NCI-H510A (cell line): ENCODE measurements at places on chromosomes 11 and 22.
A peak's percentile ranks its signal among the peaks of the same experiment; 100 is the strongest.

DNA sequence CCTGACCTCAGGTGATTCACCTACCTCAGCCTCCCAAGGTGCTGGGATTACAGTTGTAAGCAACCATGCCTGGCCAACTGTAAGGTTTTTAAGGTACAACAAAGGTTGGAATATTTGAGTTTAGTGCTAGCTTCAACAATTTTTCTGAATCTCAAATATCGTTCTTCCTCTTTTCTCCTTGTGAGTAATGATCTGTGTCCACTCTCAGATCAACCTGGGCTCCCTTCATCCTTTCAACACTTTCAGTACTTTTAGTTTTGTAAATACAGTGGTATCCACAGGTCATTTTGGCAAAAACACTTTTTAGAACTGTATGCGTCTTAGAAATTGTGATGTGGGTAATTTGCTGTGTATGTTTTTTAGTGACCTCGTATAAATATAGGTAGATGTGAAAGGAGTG lies 7.9 kb downstream of the PACS1 start:
- DNase-seq: no peak

DNA sequence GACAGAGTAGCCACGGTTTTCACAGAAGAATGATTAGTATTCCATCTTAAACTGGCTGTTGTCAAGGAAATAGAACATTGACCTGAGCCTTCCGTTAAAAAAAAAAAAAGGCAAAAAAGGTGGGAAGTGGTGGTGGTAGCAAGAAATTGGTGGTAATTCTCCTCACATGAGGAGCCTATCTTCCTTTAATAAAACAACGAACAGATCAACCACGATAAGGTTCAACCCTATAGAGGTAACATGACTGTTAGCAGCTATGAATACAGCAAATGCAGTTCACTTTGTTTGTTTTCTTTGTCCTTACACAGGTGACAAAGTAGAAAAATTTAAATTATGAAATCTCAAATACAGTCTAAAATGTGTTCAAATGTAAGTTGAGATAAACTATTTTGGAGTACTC lies 181.6 kb downstream of the TTC28 start:
- DNase-seq: no peak

DNA sequence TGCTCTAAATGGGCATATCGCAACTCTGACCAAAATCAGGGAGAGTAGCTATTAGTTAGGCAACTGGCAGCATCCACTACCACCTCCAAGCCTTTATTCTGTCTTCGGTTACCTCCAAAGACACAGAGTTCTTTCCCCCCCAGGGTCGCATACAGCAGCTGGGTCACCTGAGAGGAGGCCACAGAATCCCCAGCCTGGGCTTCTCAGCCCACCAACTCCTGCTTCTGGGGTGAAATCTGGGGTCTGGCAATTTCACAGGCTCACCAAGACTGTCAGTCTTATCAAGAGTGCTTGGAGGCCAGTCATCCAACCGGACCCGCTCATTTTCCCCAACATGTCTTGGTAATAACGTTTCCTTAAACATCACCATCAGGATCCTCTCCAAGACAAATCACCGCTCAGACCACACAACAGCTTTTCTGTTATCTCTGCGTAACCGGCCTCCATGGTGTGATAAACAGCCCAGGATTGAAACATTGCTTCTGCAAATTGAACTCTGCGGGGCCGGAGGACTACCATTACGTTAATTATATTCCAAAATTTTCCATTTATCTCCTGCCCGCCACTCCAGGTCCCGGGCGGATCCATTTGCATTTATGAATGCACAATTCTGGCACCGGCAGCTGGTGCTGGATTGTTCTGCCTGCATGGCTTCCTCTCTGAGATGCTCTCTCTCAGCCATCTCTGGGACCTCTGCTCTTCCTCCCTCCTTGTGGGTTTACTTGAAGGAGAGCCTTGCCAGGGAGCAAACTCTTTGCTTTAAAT lies 35.6 kb downstream of the RTL6 start:
- no peak for DNase-seq

GRCh38 chr22:44586351-44586990 lies 88.4 kb upstream of the RTL6 start:
- DNase-seq: peak; percentile 72

DNA sequence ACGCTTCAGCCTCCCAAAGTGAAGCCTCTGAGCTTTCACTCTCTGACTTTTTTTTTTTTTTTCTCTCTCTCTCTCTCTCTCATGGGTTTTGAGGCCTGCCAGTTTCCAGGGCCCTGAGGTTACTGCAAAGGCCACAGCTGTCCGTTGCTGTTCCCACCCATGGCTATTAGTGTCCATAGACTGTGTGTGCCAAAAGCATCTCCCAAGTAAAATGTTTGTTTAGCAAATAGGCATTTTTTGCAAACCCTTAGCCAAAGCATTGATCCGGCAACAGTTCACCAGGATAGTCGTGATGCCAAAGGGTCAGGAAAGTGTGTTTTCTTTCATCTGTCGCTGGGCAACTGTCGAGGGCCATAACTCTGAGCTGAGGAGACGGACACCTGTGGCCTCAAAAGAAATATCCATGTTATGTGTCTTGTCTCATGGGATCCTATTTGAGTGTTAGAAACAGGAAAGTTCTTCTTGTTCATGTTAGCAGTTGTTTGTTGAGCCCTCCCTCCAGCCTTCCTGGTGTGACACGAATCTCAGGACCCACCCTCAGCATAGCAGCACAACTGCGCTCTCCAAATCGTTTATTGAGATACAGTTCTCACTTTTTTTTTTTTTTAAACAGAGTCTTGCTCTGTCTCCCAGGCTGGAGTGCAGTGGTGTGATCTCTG lies 18.4 kb downstream of the FADS2 start:
- no peak for DNase-seq

DNA sequence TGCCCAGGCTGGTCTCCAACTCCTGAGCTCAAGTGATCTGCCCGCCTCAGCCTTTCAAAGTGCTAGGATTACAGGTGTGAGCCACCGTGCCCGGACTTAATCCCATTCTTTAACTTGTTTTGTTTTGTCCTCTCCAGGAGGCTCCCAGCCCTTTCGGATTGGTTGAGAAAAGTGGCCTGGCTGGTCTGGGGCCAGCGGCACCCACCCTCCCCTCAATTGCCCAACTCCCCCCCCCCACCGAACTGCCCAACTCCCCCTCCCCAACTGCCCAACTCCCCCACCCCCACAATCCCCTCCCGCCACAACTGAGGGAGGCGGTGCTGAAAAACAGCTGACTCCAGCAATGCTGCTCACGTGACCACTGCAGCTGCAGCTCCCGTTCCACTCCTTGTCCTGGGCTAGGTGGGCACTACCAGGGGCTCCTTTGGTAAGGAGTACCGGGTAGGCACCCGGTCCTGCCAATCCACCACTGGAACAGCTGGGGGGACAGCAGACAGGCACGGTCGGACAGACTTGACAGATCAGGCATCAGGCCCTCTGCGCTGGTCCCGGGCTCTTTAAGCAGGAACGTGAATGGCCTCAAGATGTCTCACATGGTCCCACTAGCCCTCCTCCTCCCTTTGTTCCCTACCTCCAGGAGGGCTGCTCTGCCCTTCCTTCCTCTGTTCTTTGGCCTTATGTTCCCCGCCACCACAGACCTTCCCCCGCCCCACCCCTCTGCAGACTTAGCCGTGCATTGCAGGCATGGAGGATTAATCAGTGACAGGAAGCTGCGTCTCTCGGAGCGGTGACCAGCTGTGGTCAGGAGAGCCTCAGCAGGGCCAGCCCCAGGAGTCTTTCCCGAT lies at the start of gene TCN2:
Gene TCN2 (plus strand): TSS at position 720 of the 845 bp plus-strand sequence. CDS start 158 bp downstream, outside the sequence.
- DNase-seq: peak; percentile 57

DNA sequence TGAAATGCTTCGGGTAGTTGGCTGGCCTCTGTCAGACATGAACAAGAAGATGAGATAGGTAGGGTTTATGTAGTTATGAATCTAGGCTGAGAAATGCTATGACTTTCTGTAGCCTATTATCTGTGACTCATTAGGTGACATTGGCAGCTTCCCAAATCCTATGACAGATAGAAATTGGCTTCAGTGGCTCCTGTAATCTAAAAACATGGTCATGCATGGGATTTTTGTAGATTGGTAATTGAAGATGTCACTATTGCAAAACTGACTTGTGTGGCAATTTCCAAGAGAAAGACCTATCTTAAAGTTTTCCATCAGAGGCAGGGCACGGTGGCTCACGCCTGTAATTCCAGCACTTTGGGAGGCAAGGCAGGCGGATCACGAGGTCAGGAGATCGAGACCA lies 29.4 kb upstream of the GRIK4 start:
- no peak for DNase-seq
